ENCODE measurements at places on chromosomes 5 and 9.

DNA sequence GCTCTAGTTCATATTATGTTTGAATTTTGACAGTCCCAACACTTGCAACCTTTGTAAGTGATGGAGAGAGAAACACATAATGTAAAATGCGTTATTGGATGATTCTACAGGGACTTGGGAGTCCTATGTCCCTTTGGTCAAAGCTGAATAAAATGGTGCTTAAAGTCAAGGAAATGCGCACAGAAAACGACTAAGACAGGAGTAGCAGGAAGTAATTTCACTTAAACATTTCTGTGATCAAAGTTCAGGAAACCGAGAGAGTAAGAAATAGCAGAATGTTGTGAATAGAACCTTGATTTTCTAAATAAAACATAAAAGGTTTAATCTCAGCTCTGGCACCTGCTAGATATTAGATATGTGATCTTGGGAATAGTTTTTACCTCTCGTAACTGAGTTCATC is 2339.2 kb downstream of the MAT2B start:
- no peak for DNase-seq

DNA sequence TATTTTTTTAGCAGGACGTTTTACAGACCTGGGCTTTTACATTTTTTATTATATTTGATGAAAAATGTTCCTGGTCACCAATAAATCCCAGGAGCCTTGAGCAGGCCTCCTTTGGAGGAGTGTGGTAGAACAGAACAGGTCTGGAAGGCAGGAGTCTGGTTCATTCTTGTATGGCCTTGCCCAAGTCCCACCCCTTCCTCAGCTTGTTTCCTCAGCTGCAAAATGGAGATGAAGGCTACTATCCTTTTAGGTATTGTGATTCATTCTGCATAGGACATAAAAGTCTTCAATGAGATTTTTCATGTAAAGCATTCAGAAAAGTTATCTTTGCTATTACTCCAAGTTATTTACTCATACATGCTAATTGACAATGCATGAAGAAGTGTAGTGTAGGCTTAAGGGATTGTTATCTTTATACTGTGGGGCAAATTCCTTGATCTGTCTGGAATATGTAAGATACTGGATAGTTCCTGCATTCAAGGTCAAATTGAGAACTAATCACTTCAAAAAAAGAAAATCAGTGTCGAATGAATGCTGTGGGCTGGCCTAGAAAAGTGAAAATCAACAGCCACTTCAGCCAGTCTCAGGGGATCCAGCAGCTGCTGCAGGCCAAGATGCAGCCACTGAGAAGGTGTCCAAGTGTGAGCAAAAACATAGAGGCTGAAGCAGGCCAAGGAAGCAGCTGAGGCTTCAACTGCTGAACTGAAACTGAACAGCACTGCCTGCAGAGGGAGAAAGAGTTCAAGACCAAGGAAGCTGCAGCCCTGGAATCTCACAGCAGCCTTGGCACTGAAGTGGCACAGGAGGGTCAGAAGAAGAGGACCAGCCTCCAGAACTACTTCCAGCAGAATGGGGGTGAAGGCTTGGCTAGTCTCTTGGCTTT is 15.5 kb upstream of the SLC36A3 start:
- DNase-seq: peak; percentile 62

DNA sequence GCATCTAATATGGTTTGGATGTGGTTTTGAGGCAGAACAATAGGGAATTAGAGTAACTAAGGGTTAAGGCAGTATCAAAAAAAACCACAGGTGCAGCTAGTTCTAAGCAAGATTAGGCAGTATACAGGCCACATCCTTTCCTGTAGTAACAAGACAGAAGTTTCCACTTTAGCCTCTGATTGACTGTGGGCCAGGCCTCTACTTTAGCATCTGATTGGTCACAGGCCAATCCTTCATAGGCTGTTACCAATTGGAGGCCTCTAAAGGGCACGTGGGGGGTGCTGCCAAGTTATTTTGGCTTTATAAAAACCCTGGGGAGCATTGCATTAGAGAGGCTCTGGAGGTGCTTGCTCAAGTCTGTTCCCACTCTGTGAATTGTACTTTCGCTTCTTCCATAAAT is 144.1 kb upstream of the ST8SIA4 start:
- peak; percentile 32 for DNase-seq

- no peak for DNase-seq
Observed at GRCh38 chr5:145551714-145552113, 283.4 kb downstream of the PRELID2 start.
